ENCODE measurements at places on chromosomes 5 and 9.

- DNase-seq, result no peak
These were observed at the start of gene TAL2 for GRCh38 chr9:105662184-105663104. Gene TAL2, plus strand, starts transcription at chr9:105662457. Its CDS starts 40 bp downstream, at chr9:105662497.

GRCh38 chr5:7683753-7684152 is 167.2 kb downstream of the CFAP90 start:
- DNase-seq, result no peak

DNA sequence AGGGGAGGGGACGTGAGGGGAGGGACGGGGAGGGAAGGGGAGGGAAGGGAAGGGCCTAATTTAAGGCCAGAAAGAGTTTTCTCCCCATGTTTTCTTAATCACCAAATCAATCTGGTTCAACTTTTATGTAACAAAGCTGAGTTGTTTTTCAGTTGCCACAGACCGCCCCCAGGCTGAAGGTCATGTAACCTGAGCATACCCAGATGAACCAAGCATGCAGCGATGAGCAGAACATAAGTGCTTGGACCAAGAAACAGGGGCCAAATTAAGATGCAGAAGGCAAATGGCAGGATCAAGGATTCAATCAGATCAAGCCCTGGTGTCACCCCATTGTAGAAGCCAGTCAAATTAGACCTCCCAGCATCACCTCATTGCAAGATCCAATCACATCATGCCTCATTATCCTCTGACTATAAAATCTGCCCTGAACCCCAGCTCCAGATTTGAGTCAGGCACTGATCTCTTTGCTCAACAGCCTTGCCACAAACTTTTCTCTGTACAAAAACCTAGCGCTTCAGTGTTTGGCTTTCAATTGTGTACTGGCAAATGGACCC is 113.5 kb upstream of the TNPO1 start:
- DNase-seq, result no peak

GRCh38 chr5:68345582-68345981 is 130.0 kb downstream of the PIK3R1 start:
- DNase-seq, result no peak

GRCh38 chr5:176620333-176620981 is 9.9 kb downstream of the SNCB start:
- peak; percentile 48 for DNase-seq

DNA sequence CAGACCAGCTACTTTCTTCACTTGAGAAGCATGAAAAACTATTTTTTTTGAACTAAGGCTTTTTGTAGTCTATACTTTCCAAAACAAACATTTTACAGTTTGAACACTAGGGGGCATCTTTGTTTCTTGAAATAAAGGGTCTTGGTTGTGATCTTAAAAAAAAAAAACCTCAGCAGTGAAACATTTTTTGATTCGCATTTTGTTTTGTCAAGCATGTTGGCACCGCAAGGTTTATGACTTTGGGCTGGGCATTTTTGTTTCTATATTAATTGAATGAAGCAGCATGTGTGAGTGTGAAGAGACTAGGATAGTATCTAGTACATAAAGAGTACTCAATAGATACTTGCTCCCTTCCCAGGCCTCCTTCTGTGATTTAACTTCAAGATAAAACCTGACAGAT is 31.6 kb upstream of the ACOT12 start:
- DNase-seq, result peak; percentile 53

DNA sequence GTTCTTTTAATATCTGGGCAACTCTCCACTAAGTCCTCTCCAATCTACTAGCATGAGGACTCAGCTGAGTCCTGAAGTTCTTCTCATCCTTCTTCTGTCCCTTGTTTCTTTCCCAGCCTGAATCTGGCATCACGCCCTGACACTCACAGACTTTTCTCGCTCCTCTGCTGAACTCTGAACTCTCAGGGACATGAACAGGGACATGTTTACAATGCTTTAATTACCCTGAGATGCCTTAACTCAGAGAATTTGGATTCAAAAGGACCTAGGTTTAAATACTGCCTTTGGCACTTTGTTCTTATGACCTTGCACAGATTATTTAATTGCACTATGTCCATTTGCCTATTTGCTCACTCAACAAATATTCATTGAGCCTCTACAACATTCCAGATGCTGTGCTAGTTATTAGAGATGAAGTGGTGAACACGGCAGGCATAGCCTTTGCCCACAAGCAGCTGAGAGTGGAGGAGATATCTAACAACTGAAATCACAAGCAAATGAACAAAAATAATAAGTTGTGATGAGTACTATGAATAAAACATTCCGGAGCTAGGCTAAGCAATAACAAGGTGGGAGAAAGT is 106.0 kb downstream of the ADRB2 start:
- DNase-seq, result peak; percentile 62

DNA sequence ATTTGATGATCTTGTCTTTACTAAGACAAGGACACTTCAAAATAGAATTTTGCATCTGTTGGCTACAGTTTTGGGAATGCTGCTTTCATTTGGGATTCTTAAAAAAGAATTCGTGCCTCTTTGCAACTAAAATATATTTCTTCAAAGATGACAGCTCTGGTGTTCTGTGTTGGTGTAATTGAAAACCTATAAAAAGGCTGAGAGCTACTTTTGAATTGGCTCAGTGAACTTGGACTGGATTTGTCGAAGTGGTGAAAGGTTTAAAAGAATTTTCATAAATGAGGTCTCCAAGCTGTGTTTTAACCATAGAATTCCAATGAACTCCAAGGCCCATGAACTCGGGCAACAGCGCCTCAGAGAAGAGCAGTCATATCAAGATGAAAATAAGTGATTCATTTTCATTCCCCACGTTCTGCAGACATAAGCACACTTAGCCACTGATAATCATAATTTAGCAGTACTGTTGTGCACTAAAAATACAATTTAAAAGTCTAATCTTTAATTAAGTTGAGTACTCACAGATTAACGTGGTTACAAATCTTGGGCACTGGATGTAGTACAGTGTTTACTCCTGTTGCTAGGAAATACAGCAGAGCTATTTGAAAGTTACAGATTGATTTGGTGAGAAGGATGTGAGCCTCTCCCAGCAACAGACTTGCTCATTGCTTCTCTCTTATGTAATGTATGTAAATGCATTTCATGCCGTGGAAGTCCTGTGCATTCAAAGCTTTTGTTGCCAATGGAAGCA is 10.9 kb downstream of the SNCAIP start:
- no peak for DNase-seq

DNA sequence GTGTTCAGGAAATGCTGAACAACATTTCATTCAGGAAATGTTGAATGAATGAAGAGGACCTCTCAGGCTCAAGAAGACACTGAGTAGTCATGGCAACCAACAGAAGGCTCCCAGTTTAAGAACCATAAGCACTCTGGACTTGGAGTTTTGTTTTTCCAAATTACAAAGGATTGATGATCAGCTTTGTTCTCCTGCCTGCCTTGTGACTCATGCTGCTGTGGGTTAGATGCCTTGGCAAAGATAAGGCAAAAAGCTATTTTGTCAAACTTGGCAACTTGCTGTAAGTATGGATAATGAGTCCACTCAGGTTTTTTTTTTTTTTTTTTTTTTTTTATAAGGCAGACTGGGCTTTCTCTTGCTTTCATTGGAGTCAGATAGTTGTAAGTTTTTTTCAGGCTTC is 365.0 kb downstream of the TMEM232 start:
- peak; percentile 32 for DNase-seq

DNA sequence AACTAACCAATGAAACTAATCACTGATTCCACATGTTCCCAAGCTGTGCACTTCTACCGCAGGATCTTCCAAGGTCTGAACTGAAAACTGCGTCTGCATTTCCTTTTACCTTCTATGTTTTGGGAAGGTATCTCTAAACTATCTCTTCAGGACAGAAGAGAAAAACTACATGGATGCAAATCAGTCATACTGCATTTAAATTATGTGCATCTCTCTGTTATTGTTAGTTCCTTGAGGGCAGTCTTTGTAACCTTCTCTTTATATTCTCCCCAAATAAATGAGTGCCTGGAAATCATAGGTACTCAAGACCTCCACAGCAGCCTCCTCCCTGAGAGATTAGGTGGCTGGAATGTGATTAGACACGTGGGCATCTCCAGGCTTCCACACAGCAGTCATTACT is 17.1 kb downstream of the MTX3 start:
- DNase-seq, result no peak

DNA sequence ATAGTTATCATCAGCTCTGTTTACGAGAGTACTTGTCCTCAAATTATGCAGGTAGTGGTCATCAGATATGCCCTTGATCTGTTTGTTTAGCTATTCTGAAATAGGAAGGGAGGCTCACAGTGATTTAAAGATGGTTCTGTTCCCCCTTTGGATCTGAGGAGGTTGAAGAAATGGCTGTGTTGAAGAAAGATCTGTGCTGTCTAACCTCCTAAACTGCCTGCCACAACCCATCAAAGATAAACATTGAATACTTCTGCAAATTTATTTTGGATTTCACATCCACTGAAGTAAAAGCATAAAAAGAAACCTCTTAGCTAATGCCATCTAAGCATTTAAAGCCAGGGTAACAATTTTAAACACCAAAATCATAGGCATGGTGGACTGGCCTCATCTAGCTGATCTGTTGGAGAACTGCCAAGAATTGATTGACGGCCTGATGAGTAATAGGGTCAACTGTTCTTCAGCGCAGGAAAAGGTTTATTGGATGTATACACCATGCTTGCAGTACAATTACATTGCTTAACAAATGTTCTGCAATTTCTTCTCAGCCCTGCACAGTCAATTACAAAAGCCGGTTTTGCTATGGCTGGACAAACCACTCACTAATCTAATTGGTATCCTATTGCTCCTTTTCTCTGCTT is 97.6 kb downstream of the SEMA6A start:
- no peak for DNase-seq

DNA sequence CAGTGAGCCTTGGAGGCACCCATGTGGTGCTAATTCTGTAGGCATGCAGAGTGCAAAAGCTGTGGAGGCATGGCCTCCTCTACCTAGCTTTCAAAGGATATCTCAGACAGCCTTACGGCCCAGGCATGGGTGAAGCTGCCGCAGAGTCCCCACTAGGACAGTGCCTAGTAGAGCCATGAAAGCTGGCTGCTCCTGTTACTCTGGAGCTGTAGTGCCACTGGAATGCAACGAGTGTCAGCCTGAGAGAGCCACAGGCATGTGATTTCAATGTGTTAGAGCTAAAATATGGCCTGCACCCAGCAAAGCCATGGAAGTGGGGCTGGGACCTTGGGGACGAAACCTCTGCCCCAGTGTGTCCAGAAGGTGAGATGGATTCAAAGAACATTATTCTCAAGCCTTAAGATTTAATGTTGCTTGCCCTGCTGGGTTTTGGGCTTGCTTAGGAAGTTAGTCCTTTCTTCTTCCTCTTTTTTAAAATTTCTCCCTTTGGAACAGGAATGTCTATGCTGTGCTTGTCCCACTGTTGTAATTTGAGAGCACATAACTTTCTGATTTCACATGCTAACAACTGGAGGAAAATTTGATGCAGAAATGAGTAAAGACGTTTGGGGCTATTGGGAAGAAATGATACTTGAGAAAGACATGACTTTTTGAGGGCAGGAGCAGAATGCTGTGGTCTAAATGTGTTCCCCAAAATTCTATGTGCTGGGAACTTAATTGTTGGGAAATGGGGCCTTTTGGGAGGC is 298.4 kb downstream of the PSAT1 start:
- DNase-seq, result peak; percentile 49

DNA sequence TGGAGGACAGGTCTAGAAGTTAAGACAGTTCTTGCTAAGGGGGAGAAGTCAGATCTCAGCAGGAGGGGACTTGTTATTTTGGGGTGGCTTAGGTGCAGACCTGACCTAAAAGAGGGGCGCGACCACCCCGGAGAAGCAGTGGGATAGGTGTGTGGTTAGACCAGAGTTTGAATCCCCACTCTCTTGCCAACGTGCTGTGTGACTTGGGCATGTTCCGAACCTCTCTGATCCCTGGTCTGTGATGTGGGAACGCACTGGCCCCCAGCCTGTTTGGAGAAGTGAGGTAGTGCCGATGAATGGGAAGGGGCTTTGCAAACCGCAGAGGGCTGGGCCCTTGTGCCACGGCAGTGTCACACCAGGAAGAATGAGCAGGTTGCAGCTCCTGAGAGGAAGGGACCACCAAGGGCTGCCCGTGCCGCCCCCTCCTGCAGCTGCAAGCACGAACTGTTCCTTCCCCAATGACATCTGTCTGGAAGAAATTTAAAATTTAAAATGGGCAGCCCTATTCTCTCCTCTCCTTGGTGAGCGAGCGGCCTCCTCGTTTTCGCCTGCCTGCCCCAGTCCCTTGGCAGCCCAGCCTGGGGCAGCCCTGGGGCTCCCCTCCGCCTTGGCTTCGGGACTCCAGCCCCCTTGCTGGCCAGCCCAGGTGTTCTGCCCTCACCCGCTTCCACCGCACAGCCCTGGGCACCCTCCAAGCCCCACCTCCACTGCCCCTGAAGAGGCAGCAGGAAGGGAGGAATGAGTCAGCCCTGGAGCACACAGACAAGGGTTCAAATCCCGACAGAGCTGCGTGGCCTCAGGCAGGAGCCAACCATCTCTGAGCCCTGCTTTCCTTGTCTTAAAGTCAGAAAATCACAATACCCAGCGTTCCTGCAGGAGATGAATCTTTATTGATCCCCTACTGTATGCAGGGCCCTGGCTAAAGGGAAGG is 1.6 kb downstream of the FIBCD1 start:
- DNase-seq, result no peak

GRCh38 chr5:35143841-35144240 is 86.4 kb downstream of the PRLR start:
- DNase-seq, result no peak

GRCh38 chr5:91848453-91848852 is 465.3 kb upstream of the ARRDC3 start:
- peak; percentile 77 for DNase-seq

- no peak for DNase-seq
These were observed 159.5 kb downstream of the FGF18 start for GRCh38 chr5:171578829-171579491.

Data from EL (cell line).